ENCODE measurements at places on chromosomes 1 and 21.

GRCh38 chr1:44811234-44811633 is 2.9 kb downstream of the BTBD19 start:
- DNase-seq: no peak

DNA sequence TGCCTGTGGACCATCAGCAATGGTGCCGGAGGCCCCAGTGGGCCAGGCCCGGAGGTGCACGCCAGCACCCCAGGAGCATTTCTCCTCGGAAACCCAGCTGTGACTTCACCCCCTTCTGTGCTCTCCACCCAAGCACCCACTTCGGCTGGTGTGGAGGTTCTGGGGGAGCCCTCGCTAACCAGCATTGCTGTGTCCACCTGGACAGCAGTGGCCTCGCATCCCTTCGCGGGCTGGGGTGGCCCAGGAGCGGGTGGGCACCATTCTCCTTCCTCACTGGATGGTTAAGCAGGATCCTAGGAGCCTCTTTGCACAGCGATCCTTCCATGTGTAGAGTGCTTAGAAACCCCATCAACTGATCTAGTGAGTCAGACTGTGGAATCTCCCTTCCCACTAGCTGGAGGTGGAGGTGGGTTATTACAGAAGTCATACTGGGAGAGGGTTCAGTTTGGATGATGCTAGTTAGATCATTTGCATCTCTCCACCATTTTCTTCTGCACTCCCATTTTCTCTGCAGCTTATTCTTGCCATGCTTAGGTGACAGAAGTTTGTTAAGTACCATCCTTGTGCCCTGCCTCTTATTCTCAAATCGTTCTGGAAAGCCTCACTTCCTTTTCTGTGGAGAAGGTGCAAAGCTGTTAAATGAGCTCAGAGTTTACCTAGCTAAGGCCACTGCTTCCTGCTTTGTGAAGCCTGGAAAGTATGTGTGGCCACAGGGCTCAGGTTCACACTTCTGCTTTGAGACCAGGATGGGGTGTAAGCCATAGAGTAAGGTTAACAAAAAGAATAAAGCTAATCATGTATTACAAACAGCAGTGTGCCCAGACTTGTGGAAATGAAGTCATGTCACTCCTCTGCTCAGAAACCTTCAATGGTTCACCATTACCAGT is 32.3 kb downstream of the TBX19 start:
- DNase-seq: no peak

DNA sequence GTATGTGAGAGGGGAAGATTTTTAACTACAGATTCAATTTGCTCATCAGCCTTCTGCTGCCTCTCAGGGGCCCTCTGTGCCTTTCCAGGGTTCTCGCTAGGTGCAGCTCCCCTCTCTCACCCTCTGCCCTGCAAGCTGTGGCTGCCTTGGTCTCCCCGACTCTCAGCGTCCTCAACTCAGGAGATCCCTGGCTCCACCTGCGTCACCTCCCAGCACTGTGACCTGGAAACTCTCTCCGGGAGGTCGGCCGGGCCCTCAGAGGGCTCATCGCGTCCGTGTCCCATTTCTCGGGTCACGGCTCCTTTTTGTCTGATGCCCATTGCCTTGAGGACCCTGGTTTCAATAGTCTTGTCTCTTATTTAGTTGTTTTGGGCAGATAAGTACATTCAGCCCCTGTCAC is 63.5 kb upstream of the ADARB1 start:
- DNase-seq: no peak

DNA sequence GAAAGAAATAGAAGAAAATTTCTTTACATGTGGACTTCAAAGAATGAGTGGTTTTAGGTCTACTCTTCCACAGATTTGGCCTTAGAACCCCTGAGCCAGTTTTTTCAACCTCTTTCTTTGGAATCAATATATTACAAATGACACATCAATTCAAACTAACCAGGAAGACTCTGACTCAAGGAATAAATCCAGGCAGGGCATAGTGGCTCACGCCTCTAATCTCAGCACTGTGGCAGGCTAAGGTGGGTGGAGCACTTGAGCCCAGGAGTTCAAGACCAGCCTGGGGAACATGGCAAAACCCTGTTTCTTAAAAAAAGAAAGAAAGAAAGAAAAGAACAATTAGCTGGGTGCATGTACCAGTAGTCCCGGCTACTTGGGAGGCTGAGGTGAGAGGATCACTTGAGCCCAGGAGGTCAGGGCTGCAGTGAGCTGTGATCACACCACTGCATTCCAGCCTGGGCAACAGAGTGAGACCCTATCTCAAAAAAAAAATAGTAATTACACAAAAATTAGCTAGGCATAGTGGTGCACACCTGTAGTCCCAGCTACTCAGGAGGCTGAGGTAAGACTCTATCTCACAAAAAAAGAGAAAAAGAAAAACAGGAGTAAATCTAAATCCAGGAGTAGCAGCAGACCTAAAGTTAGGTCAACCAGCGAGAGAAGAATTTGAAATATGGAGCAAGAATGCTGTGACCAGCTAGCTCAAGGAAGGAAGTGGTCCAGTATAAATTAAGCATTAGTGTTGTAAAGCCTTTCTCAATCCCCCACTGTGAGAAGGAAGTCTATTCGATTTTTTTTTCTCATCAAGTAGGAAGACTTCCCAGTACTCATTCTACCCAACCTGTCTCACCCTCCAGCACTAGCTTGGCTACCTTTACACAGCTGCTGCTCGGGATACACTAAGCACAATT is 1.9 kb downstream of the SORT1 start:
- no peak for DNase-seq

GRCh38 chr1:65069011-65069565 is 78.9 kb upstream of the AK4 start:
- peak; percentile 16 for DNase-seq

All from stimulated activated naive CD4-positive, alpha-beta T cell treated with Interleukin-2 at 50 U/mL for 16 hours (primary cell).